Cardiac muscle cell (in vitro differentiated cells and primary cell): ENCODE measurements at places on chromosomes 12 and 14. TPM values are rescaled to one million over a fixed set of nuclear protein-coding genes. Genes with fewer than 3 reads are reported as not detected.
A peak's percentile ranks its signal among the peaks of the same experiment; 100 is the strongest.

The TMEM132D gene
- total RNA-seq, result 0.03 TPM in 1 of 2 replicates, not detected in the other

The FITM1 gene
- total RNA-seq, result 124 and 136 TPM in 2 replicates

GRCh38 chr12:100964028-100964427, 169.5 kb downstream of the ANO4 start:
- no peak for DNase-seq
- H3K27ac ChIP-seq, result no peak overlapping the region
- H3K36me3 ChIP-seq, result no peaks in the 10 kb centered on the region
- H3K4me1 ChIP-seq, result no peaks in the 10 kb centered on the region

- H3K27me3 ChIP-seq, result no peaks in the 10 kb centered on the region
- peaks cover 14% of the 10 kb centered on the region for H3K4me1 ChIP-seq
- no peak for DNase-seq
- H3K36me3 ChIP-seq, result peaks cover 19% of the 10 kb centered on the region
- H3K4me3 ChIP-seq, result no peak overlapping the region
- peak overlapping the region; percentile 81 for H3K27ac ChIP-seq
Observed at GRCh38 chr12:93407054-93407962, 29.6 kb downstream of the NUDT4 start.

- H3K4me3 ChIP-seq, result no peak overlapping the region
- no peak for DNase-seq
- no peaks in the 10 kb centered on the region for H3K36me3 ChIP-seq
- H3K27me3 ChIP-seq, result no peaks in the 10 kb centered on the region
- H3K27ac ChIP-seq, result no peak overlapping the region
Observed at GRCh38 chr14:29645117-29645516, 282.5 kb downstream of the PRKD1 start.

DNA sequence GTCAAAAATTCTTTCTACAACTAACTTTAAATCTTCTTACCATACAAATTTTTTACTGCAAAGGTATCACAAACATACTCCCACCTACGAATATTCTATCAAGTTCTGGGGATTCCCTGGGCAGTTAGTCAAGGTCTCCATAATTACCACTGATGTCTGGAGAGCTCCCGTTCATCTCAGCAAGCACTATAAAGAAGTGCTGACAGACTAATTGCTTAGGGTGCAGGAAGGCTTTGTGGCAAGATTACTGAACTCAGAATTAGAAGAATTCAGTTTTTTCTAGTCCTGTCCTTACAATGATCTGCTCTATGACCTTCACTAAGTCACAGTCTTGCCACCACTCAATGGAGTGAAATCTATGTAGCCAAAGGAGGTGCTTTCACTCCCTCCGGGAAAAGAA, 61.5 kb downstream of the DUSP16 start:
- peak; percentile 34 for DNase-seq
- H3K4me3 ChIP-seq, result no peak overlapping the region
- peak overlapping the region; percentile 49 for H3K27ac ChIP-seq
- H3K36me3 ChIP-seq, result peaks cover 2% of the 10 kb centered on the region
- H3K27me3 ChIP-seq, result no peaks in the 10 kb centered on the region
- peaks cover 16% of the 10 kb centered on the region for H3K4me1 ChIP-seq

GRCh38 chr14:96681829-96682228, 115.4 kb upstream of the VRK1 start:
- H3K27ac ChIP-seq, result no peak overlapping the region
- no peaks in the 10 kb centered on the region for H3K4me1 ChIP-seq
- no peaks in the 10 kb centered on the region for H3K36me3 ChIP-seq
- no peak overlapping the region for H3K4me3 ChIP-seq
- no peaks in the 10 kb centered on the region for H3K27me3 ChIP-seq
- DNase-seq, result no peak

- peaks cover 22% of the 10 kb centered on the region for H3K4me1 ChIP-seq
- H3K36me3 ChIP-seq, result no peaks in the 10 kb centered on the region
- DNase-seq, result no peak
- no peaks in the 10 kb centered on the region for H3K27me3 ChIP-seq
Observed at GRCh38 chr12:57861967-57862366, 15.4 kb upstream of the CTDSP2 start.

- H3K27ac ChIP-seq, result peak overlapping the region; percentile 11
- H3K4me1 ChIP-seq, result peaks cover 14% of the 10 kb centered on the region
- H3K4me3 ChIP-seq, result no peak overlapping the region
- no peak for DNase-seq
- no peaks in the 10 kb centered on the region for H3K36me3 ChIP-seq
- no peaks in the 10 kb centered on the region for H3K27me3 ChIP-seq
Observed at GRCh38 chr12:81146228-81147225, 68.6 kb downstream of the ACSS3 start.
